ENCODE measurements at places on chromosomes 16 and 17.

GRCh38 chr16:86534779-86535615 is 20.0 kb downstream of the MTHFSD start:
- DNase-seq, result no peak

DNA sequence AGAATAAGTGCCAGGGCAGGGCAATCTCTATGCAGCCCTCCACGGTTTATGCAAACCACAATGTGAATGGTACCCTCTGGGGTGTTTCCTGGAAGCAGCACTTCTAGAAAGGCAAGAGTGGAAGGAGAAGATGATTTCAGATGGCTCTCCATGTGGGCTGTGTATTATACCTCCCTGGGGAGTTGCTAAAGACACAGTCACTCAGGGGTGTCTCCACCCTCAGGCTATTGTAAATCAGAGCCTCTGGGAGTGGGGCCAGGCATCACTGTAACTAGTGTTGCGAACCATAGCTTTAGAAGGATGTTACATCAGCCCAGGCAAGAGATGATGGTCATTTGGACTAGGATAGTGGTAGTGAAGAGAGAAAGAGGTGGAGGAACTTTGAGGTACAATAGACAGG is 83.3 kb upstream of the ZKSCAN2 start:
- no peak for DNase-seq

- DNase-seq, result no peak
Measured at GRCh38 chr17:80424261-80424660, 9.3 kb downstream of the ENDOV start.

GRCh38 chr17:38701504-38702165 is 3.4 kb upstream of the MLLT6 start:
- DNase-seq, result no peak

DNA sequence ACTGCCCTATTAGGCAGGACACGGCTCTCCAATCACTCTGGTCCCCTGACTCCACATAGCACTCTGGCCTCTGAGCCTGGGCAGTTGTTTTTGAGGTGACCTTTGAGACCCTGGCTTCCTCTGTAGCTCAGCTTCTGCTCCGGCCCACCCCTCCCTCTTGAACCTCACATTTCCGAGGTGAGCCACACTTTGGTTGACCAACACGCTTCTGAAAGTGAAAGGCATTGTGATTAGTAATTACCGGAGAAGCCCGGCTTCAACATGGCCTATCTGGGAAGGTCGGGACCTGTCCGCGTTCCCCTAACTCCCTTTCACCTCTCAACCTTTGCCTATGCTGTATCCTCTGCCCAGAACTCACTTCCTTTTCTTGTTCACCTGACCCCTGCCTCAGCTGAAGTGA is 10.3 kb upstream of the ITGAX start:
- DNase-seq, result no peak

- no peak for DNase-seq
Measured at GRCh38 chr17:4536742-4537411, 18.3 kb downstream of the MYBBP1A start.

GRCh38 chr17:75743625-75744206 is 21.3 kb downstream of the GALK1 start:
- no peak for DNase-seq

DNA sequence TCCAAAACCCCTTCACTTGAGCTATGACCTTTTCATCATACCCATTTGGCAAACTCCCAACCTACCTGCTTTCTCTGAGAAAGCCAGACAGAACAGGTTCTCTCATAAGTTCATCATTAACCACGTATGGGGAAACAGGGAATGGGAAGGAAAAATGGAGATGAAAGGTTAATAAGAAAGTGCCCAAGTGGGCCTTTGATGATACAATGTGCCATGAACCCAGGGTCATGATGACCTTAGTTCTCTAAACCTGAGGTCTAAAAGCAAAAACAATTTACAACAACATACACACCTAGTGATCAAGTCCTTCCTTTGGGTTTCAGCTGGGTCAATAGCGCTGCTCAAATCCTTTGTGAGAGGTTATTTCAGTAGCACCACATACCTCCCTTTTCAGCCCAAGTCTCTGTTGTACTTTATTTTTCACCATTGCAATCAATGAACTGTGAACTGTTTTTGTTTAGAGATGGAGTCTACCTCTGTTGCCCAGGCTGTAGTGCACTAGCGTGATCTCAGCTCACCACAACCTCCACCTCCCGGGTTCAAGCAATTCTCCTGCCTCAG is 14.5 kb upstream of the RANGRF start:
- no peak for DNase-seq

DNA sequence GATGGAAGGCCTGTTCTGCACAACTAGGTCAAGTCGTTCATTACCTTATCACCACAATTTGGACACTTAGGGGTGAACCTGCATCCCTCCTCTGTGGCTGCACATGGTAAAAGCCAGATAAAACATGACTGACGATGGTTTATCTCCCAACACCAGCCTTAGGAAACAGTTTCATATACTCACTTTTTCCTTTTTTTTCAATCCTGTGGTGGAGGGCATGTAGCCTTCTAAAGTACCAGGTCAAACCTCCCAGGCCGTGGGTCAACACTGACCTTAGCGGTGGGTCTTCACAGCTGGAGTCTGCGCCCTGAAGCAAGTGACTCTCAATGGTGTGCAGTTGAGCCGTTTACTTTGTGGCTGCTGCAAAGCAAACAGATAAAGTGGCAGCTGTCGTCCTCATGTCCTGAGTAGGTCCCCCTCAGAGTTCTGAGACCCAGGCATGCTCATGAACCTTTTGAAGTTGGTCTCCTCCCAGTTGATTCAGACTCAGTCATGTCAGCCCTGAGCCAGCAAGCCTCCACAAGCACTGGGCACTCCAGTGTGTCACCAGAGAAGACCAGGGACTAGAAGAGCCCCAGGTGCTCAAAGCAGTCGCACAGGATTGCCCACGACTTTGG is 5.9 kb downstream of the FAHD1 start:
- DNase-seq, result no peak
